SJSA1 (cell line): ENCODE measurements at places on chromosomes 12 and 14. TPM values are rescaled to one million over a fixed set of nuclear protein-coding genes. Genes with fewer than 3 reads are reported as not detected.
A peak's percentile ranks its signal among the peaks of the same experiment; 100 is the strongest.

The PPFIBP1 gene
- 52.9 and 86.9 TPM in 2 replicates for total RNA-seq

The KCNJ8 gene
- not detected in 2 replicates for total RNA-seq

The ARID2 gene
- total RNA-seq = 6.6 and 12.0 TPM in 2 replicates

The DCAF4 gene
- 14.4 and 24.2 TPM in 2 replicates for total RNA-seq

DNA sequence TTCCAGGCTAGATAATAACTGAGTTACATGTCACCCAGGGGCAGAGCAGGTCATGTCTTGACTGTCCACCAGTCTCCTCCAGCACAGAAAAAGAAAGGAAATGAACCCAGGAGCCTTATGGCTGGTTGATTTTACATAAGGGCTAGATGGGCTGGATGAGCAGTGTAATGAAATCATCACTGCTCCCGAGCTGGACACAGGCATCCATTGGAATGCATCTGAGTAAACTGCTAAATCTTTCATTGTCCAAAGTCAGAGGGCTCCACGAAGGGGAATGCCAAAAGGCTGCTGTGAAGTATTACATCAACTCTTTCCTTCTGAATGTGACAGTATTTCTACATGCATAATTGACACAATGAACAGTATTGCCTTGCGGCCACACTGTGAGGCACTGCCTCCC lies 30.1 kb upstream of the TSPAN11 start:
- no peaks in the 10 kb centered on the region for H3K36me3 ChIP-seq
- no peak overlapping the region for H3K4me3 ChIP-seq
- H3K27me3 ChIP-seq = no peaks in the 10 kb centered on the region
- H3K27ac ChIP-seq = no peak overlapping the region
- peak; percentile 38 for DNase-seq

The GPR84 gene
- not detected in 2 replicates for total RNA-seq

The MDGA2 gene
- total RNA-seq = not detected in 2 replicates

The PTPN21 gene
- 8.5 and 16.1 TPM in 2 replicates for total RNA-seq

DNA sequence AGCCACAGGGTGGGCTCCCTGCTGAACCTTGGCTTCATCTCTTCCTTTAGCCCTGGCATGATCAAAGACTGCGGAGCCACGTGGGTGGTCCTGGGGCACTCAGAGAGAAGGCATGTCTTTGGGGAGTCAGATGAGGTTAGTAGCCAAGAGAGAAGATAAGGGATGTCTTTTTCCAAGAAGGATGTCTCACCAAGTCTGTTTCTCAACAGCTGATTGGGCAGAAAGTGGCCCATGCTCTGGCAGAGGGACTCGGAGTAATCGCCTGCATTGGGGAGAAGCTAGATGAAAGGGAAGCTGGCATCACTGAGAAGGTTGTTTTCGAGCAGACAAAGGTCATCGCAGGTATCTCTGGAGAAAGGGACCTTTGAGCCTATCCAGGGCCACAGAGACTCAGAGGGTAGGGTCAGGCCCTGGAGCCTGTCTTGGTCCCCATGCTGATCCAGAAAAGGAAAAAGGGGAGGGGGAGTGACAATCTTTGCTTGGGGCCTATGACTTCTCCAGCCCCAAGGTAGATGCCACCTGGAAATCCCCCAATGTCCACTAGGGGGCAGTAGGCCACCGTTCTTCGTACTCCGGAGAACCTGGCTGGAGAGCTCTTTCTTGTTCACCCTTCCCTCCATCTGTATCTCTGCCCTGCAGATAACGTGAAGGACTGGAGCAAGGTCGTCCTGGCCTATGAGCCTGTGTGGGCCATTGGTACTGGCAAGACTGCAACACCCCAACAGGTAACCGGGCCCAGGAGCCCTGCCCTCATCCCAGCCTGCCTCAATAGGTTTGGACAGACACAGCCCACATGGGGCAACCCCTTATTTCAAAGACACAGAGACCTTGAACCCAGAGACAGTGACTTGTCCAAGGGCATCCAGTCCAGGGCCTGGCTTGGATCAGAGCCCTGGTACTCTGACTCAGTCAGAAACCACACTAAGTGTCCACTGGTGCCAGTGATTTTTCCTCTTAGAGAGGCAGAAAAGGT lies 2.0 kb downstream of the TPI1 start:
- H3K27me3 ChIP-seq = no peaks in the 10 kb centered on the region
- peak; percentile 82 for DNase-seq
- H3K36me3 ChIP-seq = peaks cover 86% of the 10 kb centered on the region

DNA sequence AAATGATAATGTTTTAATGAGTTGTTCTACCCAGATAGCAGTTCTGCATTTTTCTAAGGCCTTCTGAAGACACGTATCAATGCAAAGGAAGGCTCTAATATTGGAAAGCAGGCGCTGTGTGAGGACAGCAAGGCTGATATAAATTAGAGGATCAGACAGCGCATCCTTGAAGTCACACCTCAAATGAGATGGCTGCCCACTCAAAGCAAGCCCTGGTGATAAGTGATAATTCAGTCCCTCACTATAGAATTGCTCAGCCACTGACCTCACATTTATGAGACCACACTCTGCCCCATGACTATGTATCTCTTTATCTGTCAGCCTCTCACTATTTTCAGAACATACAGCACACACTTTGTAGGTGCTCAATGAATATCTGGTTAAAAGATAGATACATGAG lies 62.4 kb downstream of the ARMH4 start:
- H3K4me1 ChIP-seq = no peaks in the 10 kb centered on the region
- no peaks in the 10 kb centered on the region for H3K36me3 ChIP-seq
- H3K27ac ChIP-seq = no peak overlapping the region
- DNase-seq = no peak
- H3K4me3 ChIP-seq = no peak overlapping the region
- H3K27me3 ChIP-seq = peaks cover 18% of the 10 kb centered on the region

The OR6C2 gene
- total RNA-seq = not detected in 2 replicates

DNA sequence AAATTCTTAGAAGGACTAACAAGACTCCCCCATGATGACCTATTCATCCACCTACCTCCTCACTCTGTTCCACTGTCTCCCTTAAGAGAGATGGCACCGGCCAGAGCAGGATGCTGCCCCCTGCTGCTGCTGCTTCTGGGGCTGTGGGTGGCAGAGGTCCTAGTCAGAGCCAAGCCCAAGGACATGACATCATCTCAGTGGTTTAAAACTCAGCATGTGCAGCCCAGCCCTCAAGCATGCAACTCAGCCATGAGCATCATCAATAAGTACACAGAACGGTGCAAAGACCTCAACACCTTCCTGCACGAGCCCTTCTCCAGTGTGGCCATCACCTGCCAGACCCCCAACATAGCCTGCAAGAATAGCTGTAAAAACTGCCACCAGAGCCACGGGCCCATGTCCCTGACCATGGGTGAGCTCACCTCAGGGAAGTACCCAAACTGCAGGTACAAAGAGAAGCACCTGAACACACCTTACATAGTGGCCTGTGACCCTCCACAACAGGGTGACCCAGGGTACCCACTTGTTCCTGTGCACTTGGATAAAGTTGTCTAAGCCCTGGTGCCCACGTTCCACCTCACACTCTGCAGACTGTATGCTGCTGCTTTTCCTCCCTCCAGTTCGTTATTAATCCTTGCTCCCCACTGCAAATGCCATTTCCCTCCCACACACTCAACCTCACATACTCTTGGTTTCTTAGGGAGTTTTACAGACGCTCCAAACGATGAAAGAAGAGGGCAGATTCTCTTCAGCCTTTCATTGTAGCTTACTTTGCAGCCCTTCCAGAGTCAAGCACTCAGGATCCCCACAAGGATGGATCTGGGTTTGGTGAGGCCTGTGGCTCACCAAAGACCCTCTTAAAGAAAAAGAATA lies at the start of gene RNASE8:
RNASE8 (plus strand) TSS at position 20 of the 873 bp plus-strand sequence; CDS start at position 91, 71 bp downstream.
- no peak within 1 kb of the TSS for H3K4me3 ChIP-seq
- H3K36me3 ChIP-seq = no peaks in the 10 kb centered on the region
- H3K4me1 ChIP-seq = peaks cover 2% of the 10 kb centered on the region

DNA sequence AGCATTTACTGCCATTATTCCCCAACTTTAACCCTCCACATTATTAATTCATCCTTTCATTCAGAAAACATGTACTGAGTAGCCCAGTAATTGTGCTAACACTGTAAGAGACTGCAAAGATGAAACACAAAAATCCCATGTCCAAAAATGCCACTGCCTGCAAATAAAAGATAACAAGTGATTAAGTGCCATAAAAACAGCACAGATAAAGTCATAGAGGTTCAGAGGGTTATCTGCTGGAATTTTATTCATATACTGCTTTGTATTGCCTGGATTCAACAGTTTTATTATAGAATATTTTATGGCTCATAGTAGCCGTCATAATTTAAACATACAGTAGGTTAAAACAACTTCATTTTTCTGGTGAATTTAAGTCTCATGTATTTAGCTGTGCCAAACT lies 177.9 kb downstream of the KICS2 start:
- H3K27me3 ChIP-seq = no peaks in the 10 kb centered on the region
- H3K4me3 ChIP-seq = no peak overlapping the region
- peaks cover 15% of the 10 kb centered on the region for H3K36me3 ChIP-seq
- no peak overlapping the region for H3K27ac ChIP-seq

- no peaks in the 10 kb centered on the region for H3K4me1 ChIP-seq
- H3K4me3 ChIP-seq = no peak overlapping the region
- peaks cover 26% of the 10 kb centered on the region for H3K36me3 ChIP-seq
- H3K27me3 ChIP-seq = no peaks in the 10 kb centered on the region
Observed at GRCh38 chr12:68317047-68317667, 15.0 kb downstream of the MDM1 start.

DNA sequence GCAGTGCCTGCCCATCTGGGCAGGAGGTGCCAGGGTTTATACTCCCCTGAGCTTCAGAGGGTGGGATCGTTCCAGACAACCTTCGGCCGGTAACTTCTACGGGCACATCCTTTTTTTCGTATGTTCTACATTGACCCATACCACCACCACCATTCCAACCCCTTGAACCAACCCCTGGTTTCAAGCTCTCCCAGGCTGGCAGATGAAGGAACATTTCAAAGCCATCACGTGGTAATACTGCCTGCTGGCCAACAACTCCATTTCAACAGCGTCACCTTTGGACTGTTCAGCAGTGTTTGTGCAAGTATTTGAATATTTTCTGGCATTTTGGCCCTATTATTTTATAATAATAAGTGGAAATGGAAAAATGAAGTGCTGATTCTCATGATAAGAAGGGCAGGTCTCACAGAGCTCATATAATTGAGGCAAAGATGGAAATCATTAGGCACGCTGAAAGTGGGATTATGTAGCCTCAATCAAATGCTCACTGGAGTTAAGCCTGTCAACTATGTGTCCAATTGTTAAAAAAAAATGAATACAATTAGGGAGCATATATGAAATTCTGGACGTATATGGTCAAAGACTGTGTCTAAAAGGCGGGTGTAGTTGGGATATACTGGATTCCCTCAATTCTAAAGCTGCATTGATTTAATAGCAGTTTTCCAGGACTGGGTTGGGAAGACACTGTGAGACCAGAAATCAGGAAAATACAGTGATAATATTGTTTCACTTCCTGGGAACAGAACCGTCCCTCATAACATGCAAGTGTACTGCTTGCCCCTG lies 162.1 kb downstream of the ZFP36L1 start:
- no peak overlapping the region for H3K27ac ChIP-seq
- H3K27me3 ChIP-seq = no peaks in the 10 kb centered on the region
- no peak for DNase-seq
- H3K4me1 ChIP-seq = peaks cover 30% of the 10 kb centered on the region

The TMTC2 gene
- total RNA-seq = 0.13 and 0.19 TPM in 2 replicates

GRCh38 chr14:21840765-21841164 lies 167.1 kb upstream of the OR4E1 start:
- H3K27me3 ChIP-seq = no peaks in the 10 kb centered on the region
- H3K4me1 ChIP-seq = no peaks in the 10 kb centered on the region
- no peaks in the 10 kb centered on the region for H3K36me3 ChIP-seq
- no peak overlapping the region for H3K4me3 ChIP-seq

GRCh38 chr12:56723352-56723751 lies 1.7 kb downstream of the NACA start:
- H3K27ac ChIP-seq = no peak overlapping the region
- H3K27me3 ChIP-seq = no peaks in the 10 kb centered on the region
- peaks cover 64% of the 10 kb centered on the region for H3K36me3 ChIP-seq
- DNase-seq = no peak
- H3K4me3 ChIP-seq = peak overlapping the region; percentile 61

- no peaks in the 10 kb centered on the region for H3K4me1 ChIP-seq
- H3K4me3 ChIP-seq = no peak overlapping the region
Observed at GRCh38 chr14:61512026-61512834, 183.1 kb upstream of the HIF1A start.

DNA sequence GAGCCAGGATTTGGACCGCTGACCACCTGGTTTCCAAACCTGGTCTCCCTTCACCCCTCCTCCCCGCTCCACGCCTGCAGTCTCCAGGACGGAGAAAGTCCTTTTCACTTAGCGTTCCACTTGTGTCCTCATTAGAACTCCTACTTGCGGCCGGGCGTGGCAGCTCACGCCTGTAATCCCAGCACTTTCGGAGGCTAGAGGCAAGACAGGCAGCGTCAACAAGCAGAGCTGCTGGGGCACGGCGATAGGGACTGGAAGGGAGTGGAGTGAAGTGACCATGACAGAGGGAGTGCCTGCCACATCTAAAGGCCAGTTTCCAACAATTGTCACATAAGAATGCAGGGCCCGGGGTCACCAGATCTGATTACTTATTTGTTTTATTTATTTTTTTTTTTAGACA lies 132.5 kb upstream of the NCOR2 start:
- H3K4me3 ChIP-seq = no peak overlapping the region

The ACRBP gene
- total RNA-seq = not detected in 2 replicates

- DNase-seq = no peak
- H3K27ac ChIP-seq = no peak overlapping the region
- no peaks in the 10 kb centered on the region for H3K27me3 ChIP-seq
Observed at GRCh38 chr14:26917086-26917485, 319.3 kb upstream of the NOVA1 start.

The TAS2R19 gene
- total RNA-seq = 0.34 and 1.9 TPM in 2 replicates

The STAC3 gene
- total RNA-seq = 0.68 TPM in 1 of 2 replicates, not detected in the other

DNA sequence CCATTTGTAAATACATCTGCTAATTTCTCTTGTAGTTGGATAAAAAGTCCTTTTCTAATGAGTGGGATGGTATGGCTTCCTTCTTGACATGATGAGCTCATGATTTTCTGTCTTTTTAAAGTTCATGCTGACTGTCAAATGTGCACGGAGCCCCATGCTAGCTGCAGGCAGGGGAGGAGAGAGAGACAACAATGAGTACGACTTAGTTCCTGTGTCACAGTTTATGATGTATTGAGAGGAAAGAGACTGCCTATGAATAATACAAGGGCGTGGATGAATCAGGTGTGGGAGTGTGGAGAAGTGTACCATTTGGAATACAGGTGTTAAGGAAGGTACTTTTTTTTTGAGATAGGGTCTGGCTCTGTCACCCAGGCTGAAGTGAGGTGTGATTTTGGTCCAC lies 10.7 kb upstream of the TBC1D30 start:
- H3K27ac ChIP-seq = no peak overlapping the region
- H3K36me3 ChIP-seq = no peaks in the 10 kb centered on the region
- no peak for DNase-seq
- no peak overlapping the region for H3K4me3 ChIP-seq

DNA sequence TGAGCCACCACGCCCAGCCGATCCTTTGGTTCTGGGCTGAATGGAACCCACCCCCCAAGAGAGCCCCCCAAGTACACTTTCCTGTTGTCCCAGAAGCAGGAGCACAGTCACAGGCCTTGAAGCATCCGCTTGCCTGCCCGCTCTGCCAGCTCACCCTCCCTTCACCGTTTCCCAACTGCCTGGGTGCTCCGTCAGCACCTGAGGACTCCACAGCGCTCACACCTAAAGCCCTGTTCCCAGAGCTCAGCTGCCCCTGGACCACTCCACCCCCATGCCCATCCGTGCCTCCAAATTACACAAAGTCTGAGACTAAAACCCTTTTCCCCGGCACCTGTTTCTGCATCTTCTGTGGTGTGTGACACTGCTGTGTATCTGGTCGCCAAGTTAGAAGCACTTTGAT lies 44.3 kb upstream of the TRAF3 start:
- DNase-seq = no peak
- H3K4me3 ChIP-seq = no peak overlapping the region
- no peaks in the 10 kb centered on the region for H3K27me3 ChIP-seq
- H3K4me1 ChIP-seq = no peaks in the 10 kb centered on the region
- H3K36me3 ChIP-seq = peaks cover 45% of the 10 kb centered on the region
